RCC 7860 (cell line): ENCODE measurements at places on chromosomes 2 and 18.

- no peak for DNase-seq
Observed at GRCh38 chr2:25460261-25460905, 118.7 kb upstream of the DNMT3A start.

GRCh38 chr2:24199968-24200590 is 25.2 kb downstream of the FAM228A start:
- DNase-seq, result no peak

DNA sequence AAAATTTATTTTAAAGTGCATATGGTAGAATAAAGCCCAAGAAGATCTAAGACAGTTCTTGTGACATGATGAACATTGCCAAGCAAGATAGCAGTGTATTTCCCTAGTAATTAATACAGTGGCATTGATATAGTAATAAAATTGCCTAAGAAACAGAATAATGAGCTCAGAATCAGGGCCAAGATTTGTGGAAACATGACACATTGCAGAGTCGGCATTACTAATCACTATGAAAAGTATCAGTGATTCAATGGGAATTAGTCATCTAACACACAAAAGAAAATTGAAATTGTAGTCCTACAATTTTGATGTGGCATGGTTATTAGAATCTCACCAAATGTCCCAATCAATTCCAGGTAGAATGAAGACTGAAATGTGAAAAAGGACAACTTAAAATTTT is 243.0 kb upstream of the CYRIA start:
- DNase-seq, result no peak

- no peak for DNase-seq
Observed at GRCh38 chr18:34299828-34300227, 75.1 kb upstream of the NOL4 start.

DNA sequence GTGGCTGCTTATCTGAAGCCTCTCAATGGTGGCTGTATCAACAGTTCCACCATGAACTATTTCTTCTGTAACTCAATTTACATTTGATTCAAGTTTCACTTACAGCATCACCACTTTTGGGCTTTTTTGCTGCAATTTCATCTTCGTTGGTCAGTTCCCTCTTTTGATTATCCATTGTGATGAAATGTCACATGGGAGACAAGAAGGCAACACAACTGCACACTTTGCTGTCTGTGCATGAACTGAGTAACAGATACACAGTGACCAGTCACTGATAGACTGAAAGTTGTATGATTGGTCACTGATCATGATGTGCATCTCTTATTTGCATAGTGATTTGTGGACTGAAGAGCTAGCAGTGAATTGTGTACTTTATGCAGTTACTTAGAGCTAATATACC is 130.7 kb upstream of the RNF152 start:
- DNase-seq, result no peak

GRCh38 chr2:221070106-221070505 is 502.0 kb downstream of the EPHA4 start:
- DNase-seq, result no peak

GRCh38 chr2:64139956-64140355 is 4.3 kb downstream of the PELI1 start:
- DNase-seq, result no peak

DNA sequence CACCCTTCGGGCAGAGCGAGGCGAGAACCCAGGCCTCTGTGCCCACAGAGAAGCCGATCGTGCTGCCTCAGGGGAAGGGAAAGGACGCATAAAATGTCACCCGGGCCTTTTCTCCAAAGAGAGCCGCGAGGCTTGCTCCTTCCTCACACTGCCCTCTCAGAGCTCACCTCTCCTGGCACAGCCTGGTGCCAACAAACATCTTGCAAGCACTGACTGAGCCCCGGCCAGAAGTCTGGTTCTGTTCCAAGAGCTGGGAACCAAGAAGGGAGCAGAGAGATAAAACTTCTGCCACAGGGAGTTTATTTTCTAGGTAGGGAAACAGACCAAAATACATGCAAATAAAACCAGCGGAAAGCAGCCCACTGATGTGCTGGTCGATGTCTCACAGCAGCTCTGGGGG is 13.6 kb upstream of the ADI1 start:
- no peak for DNase-seq

- no peak for DNase-seq
Observed at GRCh38 chr18:57142324-57142723, 4.6 kb upstream of the BOD1L2 start.

DNA sequence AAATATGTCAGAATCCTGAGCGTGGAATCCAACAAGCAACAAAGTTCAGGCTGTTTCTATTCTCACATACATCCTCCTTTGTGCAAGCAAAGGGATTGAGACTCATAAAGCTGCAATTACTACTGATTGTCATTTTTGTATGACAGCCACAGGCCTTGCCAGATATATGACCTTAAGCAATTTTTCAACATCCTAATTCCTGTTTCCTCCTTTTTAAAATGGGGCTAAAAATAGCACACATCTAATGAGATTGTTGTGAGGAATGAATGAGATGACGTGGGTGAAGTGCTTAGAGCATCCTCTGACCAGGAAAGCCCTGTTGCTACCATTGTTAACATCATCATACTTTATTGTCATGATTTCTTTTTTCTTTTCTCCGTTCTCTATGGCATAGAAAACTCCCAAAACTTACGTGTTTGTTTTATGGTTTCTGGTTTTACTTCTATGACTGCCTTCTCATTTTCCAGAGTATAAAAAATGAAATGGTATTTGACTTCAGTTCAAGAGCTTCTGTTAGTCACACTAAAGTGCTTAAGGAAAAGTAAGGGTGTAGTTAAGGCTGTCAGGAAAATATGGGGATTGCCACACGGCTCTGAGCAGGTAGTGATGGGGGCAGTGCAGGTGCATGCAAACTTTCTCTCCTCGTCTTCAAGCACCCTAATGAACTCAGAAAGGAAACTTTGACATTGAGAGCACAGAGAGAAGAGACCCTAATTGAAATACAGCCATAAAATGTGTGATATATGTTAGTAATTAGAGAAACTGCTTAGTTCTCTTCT is 590.6 kb upstream of the NETO1 start:
- no peak for DNase-seq

DNA sequence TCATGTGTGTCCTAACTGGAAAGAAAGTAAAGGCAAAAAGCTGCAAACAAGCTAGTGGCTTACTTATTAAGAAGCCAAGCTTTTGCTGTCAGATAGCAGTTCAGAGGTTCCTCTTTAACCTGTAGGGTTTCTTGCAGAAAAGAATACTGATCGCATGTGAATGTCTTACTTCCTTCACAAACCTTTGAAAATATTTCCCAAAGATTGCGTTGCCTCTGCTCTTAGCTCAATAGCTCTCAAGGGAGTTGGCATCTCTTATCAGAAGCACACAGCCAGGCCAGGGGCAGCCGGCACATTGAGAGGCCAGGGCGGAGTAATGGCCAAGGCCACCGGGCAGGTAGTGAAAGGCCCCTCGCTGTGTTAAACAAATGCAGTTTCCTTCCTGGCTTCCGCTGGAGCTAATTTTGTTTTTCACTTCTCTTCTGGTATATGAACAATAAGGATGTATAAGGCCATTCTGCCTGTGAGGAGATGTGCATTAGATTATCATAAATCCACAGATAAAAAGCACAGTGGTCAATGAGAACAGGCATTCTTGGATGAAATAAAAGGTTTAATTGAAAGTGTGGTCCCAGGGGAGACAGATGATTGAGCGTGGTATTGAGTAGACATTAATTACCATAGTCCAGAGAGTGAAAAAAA is 542.4 kb upstream of the NRP2 start:
- no peak for DNase-seq

- DNase-seq, result no peak
Observed at GRCh38 chr2:62564380-62565137, 58.6 kb upstream of the TMEM17 start.

- DNase-seq, result no peak
Observed at GRCh38 chr2:127320586-127321275, 26.8 kb upstream of the ERCC3 start.

DNA sequence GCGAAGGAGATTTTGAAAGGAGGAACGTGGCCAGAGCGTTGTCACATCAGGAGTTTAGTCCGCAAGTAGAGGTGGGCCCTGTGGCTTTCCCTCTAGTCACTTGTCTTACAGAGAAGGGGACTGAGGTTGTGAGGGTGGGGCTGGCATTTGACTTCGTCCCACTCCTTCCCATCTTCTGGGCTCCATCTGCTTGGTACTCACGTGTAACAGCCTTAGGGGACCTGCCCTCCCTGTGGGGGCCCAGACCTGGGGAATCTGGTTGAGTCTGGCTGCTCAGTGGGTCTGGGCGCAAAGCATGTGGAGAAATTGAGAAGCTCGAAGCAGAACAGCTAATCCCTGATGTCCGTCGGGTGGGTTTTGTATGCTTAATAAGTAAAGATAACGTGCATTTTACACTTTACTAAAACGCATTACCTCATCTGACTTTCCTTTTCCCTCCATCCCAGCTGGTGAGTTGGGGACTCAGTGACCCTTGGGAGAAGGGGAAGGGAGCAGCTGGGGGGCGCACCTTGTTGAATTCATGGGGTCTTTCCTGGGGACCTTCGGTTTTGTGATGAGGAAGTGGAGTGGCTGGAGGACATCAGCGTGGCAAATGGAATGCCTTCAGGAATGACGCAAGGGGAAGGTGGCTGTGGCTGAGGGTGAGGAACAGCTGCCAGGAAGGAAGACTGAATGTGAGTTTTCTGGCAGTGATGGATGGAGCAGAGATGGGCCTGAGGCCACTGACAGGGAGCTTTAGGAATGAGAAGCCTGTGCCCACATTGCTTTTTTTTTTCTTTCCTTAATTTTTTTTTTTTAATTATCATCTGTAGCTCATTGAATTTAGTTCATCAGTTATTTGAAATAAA is 44.8 kb downstream of the ASAP2 start:
- DNase-seq, result peak; percentile 78
